GM12864 (cell line): ENCODE measurements at places on chromosomes 5 and 9.

DNA sequence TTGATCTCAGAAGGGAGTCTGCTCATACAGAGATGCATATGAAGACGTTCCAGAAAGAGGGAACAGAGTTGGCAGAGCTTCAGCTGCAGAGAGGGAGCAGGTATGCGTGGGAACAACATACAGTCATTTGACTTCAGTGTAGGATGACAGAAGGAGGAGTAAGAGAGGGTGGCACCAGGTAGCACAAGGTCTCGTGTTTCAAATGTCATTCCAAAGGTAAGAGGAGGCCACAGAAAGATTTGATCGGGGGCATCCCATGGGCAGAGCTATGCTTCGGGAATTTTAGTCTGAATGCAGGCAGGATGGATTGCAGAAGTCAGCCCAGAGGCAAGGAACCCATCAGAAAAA is 367.1 kb downstream of the CDK5RAP2 start:
- DNase-seq = no peak

GRCh38 chr5:115579747-115580173 is 22.5 kb downstream of the TICAM2 start:
- no peak for DNase-seq

DNA sequence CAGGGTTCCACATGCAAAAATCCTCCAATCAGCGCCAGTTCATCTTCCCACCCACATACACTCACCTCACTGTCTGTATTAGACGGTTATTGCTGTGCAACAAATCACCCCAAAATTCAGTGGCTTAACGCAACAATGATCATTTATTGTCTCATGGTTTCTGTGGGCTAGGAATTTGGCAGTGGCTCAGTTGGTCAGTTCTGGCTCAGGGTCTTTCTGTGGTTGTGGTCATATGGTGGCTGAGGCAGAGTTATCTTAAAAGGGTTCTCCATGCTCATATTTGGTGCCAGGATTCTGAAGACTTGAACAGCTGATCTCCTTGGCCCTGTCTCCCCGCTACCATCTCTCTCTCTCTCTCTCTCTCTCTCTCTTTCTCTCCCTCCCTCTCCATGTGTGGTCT is 12.9 kb downstream of the ZNF618 start:
- no peak for DNase-seq

DNA sequence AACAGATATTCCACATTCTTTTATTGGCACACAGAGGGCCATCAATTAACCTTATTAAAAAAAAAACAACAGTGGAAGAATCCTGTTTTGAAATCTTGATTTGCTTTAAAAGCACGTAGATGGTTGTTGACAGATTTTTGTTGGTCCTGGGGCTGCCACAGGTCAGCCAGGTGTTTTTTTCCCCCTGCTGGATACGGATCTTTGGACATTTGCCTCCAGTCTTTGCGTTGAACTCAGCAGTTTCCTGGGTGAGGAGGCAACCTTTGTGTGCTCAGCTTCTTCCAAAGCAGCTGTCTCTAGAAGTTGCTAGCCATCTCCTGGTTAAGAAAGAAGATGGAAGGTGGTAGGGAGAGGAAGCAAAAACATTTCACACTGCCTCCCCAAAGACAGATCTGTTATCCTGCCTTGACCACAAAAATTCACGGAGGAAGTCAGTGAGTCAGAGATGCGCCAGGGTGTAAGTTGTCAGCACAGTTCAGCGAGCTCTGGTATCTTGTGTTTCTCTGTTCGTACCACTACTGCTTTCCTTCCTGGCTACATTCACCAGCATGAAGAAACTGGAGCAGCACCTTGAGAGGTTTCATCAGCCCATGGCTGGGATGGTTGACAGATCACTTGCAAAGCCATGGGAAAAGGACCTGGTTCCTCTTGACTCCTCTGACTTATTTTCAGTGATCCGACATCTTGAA is 207.3 kb downstream of the ARHGAP26 start:
- no peak for DNase-seq

- no peak for DNase-seq
Observed at GRCh38 chr5:113064806-113065205, 88.2 kb downstream of the DCP2 start.

GRCh38 chr5:142421621-142422397 is 97.0 kb upstream of the SPRY4 start:
- DNase-seq = peak; percentile 4

DNA sequence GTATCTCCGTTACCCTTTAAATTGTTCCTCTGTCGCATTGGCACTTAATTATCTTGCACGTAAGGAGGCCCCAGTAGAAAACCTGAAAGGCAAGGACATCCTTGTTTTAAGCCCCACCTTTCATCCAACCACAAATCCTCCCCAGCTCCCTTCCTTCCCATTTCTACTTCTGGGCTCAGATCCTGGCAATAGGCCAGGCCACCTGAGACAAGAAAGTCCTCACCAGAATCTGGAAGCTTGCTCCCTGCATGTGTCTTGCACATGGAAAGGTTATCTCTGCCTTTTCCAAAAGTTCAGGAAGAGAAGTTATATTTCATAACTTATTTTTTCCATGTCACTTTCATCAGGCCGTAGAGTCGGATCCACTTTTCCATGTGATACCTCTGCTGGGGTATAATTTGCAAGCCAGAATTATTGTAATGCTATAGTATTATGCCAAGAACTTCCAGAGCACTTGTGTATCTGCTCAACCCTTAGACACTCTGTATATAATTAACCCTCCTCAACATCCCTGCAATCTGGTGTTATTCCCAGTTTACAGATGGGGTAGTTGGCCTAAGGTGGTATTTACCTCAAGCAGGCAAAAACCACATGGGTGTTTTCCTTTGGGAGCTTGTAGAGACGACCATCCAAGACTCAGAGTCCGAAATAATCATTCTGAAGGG is 2.6 kb upstream of the SHB start:
- DNase-seq = no peak

- DNase-seq = no peak
Observed at GRCh38 chr9:8718121-8718725, 918.6 kb upstream of the DMAC1 start.

- no peak for DNase-seq
Observed at GRCh38 chr5:158013939-158014338, 155.0 kb upstream of the CLINT1 start.

DNA sequence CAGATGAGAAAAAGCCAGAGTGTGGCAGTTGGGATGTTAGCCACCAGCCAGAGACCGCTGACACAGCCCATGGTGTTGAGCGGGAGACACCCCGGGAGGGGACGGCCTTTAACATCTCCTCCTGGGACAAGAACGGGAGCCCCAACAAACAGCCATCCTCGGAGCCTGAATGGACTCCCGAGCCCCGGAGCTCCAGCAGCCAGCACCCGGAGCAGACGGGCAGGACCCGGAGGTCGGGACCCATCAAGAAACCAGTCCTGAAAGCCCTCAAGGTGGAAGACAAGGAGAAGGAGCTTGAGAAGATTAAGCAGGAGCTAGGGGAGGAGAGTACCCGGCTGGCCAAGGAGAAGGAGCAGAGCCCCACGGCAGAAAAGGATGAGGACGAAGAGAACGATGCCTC is 28.0 kb upstream of the POMT1 start:
- DNase-seq = no peak

GRCh38 chr5:6498968-6499367 is 50.3 kb downstream of the UBE2QL1 start:
- no peak for DNase-seq

GRCh38 chr9:35406183-35406959 is 83.5 kb upstream of the RUSC2 start:
- no peak for DNase-seq

GRCh38 chr5:179370490-179371120 is 25.3 kb upstream of the ADAMTS2 start:
- DNase-seq = no peak
